ENCODE measurements at places on chromosomes 4 and X. TPM values are rescaled to one million over a fixed set of nuclear protein-coding genes. Genes with fewer than 3 reads are reported as not detected.
A peak's percentile ranks its signal among the peaks of the same experiment; 100 is the strongest.

The KLHL13 gene
- 2.2 TPM for total RNA-seq

The PLK4 gene
- 5.2 TPM for total RNA-seq

DNA sequence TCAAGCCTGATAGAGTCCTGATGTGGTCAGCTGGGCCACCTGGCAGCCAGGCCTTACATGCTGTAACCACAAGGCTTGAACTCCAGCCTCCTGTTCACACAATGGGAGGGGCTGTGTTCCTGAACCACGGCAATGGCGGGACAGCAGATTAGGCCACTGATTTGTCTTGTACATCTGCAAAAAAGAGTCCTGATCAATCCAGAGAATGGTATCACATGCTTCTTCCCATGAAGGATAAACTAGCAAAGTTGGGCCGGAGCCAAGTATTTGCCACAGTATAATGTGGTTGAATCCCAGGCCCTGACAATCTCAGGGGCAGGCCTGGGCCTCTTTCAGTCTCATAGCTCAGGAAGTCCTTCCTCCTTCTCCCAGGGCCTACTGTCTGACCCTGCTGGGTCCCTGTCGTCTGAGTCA, 2182.5 kb upstream of the AGA start:
- no peak for DNase-seq

- no peak for DNase-seq
Observed at GRCh38 chrX:108131471-108131870, 39.9 kb downstream of the ATG4A start.

DNA sequence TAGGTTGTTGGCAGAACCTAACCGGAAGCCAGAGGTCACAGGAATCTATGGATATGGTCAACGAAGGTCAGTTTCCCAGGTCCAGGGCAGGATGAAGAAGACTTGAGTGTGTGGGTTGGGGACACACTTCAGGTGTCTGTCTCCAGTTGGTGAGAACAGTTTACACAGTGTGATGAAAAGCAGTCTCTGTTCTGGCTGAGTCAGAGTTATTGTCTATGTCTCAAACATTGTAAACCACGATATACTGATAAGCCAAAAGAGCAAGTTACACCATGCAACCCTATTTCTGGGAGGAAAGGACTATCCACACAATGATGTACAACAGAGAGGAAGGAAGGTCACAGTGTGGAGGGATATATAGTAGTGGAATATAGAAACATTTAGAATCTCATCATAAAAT, 187.1 kb upstream of the C1QTNF7 start:
- DNase-seq = no peak

The CLCN4 gene
- total RNA-seq = 5.2 TPM

The CLCN3 gene
- total RNA-seq = 23.0 TPM

GRCh38 chrX:10070714-10071436, 85.9 kb upstream of the CLCN4 start:
- no peak for DNase-seq

The CXCL3 gene
- total RNA-seq = 19.9 TPM

The MFAP3L gene
- total RNA-seq = 6.0 TPM

- DNase-seq = peak; percentile 39
Observed at GRCh38 chr4:25011135-25011866, 19.4 kb downstream of the LGI2 start.

DNA sequence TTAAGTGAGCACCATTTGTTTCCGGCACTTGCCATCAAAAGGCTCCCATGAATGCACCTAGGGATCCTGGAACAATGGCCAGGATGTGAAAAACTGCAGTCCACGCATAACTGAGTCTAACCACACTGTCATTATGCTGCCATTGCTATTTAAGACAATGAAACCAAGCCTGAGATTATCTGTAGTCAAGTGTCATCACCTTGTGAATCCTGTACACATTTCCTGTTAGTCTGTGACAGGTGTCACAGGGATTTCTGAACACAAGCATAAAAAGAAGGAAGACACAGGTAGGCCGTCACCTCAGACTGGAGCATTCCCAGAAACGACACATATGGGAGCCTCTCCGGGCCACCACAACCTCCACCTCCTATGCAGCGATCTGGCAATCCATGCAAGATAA, 66.7 kb downstream of the HADH start:
- no peak for DNase-seq

- no peak for DNase-seq
Observed at GRCh38 chr4:8687083-8687482, 94.5 kb downstream of the CPZ start.

The RRH gene
- not detected for total RNA-seq

The REPS2 gene
- total RNA-seq = 28.4 TPM
